Activated CD4-positive, CD25-positive, alpha-beta regulatory T cell treated with anti-CD3 and anti-CD28 coated beads, Interleukin-2, amount 50 U/mL, for 24 hours (primary cell): ENCODE measurements at places on chromosomes 6 and 20.

- ATAC-seq: peak; percentile 91
Observed at GRCh38 chr6:112163295-112164257, 76.2 kb downstream of the FAM229B start.

DNA sequence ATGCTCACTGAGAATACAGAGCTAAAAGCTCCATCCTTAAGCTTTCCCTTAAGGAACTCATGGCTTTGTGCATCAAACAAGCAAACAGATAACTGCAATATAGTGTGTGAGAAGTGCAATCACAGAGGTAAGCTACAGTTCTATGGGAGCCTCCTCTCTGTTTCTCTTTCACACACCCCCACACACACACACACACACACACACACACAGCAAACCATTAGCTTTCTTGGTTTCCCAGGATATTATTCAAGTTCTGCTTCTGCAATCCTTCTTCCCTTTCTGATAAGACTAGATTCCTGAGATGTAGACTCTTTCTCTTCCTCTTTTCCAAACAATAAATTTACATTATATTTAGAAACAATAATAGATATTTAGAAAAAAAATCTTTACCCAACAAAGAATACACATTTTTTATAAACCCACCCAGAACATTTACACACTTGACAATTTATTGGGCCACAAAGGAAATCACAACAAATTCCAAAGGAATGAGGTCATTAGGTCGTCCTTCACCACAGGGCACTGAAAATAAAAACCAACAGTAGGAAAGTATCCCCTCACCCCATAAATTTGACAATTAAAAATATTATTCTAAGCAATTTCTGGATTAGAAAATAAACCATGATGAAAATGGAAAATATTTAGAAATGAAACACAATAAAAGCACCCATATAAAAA lies 9.3 kb upstream of the GFOD1 start:
- no peak for ATAC-seq

GRCh38 chr6:88426005-88426404 lies 259.9 kb upstream of the CNR1 start:
- no peak for ATAC-seq

DNA sequence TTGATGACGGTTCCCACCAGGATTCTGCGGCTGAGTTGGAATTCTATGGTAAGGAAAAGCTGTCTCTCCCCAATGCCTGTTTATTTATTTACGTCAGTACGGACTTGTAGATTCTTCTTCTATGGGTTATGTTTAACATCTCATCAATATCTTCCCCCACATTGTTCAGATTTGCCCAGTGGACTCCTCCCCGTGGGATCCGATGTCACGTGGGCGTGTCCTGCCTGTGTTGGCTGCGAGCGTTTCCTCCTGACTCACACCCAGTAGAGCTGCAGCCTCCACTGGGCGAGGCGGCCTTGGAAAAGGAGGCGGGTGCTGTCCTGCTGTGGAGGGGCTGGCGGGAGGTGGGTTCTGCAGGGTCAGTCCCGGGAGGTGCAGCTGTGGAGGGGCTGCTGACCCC lies 46.8 kb upstream of the SLCO4A1 start:
- ATAC-seq: peak; percentile 53

- no peak for ATAC-seq
Observed at GRCh38 chr6:82204020-82204419, 43.5 kb downstream of the IBTK start.

DNA sequence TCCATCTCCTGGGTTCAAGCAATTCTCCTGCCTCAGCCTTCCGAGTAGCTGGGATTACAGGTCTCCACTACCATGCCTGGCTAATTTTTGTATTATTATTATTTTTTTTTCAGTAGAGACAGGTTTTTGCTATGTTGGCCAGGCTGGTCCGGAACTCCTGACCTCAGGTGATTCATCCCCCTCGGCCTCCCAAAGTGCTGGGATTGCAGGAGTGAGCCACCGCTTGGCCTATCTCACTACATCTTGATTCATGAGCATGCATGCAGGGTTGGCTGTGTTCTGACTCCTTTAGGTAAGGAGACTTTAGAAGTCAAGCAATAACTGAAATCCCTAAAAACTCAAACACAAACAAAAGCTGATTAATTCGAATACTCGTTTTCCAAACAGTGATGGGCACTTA lies 80.9 kb downstream of the GJA1 start:
- ATAC-seq: no peak

DNA sequence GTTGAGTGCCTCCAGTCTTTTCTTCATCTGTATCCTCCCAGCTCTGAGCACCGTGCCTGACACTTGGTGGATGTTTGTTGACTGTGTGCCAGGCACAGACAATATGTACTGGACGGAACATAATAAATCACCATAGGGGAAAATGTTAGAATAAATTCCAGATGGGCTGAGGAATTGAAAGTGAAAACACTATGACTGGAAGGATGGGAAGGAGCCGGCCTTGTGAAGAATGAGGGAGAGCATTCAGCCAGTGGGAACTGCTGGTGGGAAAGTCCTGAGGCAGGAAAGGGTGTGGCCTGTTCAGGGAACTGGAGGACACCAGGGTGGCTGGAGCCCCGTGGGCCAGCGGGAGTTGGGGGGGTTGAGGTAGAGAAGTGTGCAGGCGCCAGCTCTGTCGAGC lies 75.4 kb downstream of the MTHFD1L start:
- ATAC-seq: no peak

DNA sequence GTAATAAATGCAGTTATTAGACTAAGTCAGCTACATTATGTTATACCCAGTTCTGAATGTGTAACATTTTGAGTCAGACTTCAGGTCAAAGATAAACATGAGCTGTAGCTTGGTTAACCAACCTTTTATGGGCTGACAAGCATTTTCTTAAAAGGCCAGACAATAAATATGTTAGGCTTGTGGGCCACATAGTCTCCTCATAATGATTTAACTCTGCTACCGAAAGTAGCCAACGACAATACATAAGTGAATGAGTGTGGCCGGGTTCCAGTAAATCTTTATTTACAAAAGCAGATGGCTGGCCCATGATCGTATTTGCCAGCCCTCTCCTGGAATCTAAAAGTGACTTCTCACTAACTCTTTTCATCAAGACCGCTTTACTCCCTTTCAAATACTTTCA lies 49.9 kb downstream of the ATG5 start:
- ATAC-seq: peak; percentile 67

- ATAC-seq: no peak
Observed at GRCh38 chr6:85576476-85576875, 17.2 kb downstream of the SNX14 start.

DNA sequence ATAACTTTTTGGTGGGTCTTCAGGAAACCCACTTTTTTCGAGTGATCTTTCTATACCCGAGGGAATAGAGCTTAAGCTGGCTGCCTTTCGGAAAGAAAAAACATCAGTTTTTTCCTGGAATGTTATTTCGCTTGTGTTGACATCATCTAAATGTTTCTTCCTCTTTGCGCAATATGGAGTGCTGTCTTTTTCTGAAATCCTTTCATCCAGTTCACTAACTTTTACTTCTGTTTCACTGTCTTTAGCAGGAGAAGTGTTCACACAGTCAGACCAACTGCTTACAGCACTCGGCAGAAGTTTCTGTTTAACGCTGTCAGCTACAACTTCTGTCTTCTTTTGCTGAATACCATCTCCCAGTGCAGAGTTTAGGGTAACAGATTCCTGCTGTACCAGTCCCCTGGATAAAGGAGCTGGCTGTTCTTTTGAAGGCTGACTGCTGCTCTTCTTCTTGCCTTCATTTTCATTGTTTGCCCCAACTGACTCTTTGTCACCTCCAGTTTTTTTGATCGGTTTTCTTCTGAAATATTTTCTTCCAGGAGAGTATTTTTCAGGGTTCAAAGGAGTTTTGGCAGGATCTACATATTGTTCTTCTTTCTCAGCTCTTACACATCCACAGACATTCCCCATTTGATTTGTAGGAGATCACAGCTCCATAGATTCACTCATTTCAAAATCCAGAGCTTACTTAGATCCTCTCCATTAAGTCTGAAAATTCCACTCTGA lies 50.0 kb upstream of the DST start:
- ATAC-seq: no peak

- ATAC-seq: no peak
Observed at GRCh38 chr20:45254383-45255262, at the start of gene SLPI. TSS of gene SLPI (minus strand) at chr20:45254564. CDS start at chr20:45254543, 21 bp downstream.

GRCh38 chr6:54084231-54084630 lies 27.0 kb upstream of the MLIP start:
- no peak for ATAC-seq

GRCh38 chr6:36129941-36130666 lies at the start of gene MAPK13:
TSS of gene MAPK13 (plus strand) at chr6:36130513. CDS start at chr6:36130583, 70 bp downstream.
- no peak for ATAC-seq

- no peak for ATAC-seq
Observed at GRCh38 chr6:150252714-150253444, 110.0 kb downstream of the PPP1R14C start.
